ENCODE measurements at places on chromosomes 5 and 9.
A peak's percentile ranks its signal among the peaks of the same experiment; 100 is the strongest.

DNA sequence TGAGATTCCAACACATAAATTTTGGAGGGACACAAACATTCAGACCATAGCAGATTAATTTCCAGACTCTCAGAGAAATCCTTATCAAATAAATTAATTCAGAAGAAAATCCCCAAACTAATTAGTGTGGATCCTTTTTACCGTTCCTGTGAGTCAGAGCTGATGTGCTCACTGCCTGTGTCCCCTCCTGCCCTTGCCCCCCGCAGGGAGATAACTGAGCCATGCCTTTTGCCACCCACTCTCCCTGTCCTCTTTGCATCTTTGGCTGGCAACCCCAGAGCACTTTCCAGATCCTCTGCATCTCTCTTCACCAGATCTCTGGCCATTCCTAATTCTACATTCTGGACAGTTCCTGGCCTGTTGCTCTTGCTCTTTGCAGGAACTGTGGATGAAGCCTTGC, 135.4 kb upstream of the MAP1B start:
- no peak for DNase-seq

- no peak for DNase-seq
Measured at GRCh38 chr5:107486489-107486888, 184.2 kb downstream of the EFNA5 start.

- DNase-seq: peak; percentile 38
Measured at GRCh38 chr9:34125681-34126206, 754 bp downstream of the DCAF12 start.

- no peak for DNase-seq
Measured at GRCh38 chr5:6829150-6829784, 116.0 kb downstream of the TENT4A start.

GRCh38 chr5:81402192-81402930, 8.4 kb upstream of the ACOT12 start:
- DNase-seq: no peak

DNA sequence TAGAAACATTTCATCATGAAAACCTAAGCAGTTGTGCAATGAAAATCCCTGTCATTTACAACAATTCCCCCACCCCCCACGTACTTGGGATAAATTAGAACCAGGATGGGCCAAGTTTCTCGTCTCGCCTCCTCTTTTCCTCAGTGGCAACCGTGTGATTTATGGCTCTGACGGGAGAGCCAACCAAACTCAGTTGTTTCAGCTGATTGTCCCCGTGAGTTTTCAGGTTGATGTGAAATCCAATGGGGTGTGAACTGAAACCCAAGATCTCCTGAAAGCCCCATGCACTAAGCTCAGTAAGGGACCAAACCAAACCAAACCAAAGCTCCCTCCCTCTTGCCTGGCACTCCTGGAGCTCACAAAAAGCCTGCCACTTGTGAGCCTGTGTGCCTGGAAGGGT, 138.7 kb upstream of the SLC24A2 start:
- DNase-seq: no peak

DNA sequence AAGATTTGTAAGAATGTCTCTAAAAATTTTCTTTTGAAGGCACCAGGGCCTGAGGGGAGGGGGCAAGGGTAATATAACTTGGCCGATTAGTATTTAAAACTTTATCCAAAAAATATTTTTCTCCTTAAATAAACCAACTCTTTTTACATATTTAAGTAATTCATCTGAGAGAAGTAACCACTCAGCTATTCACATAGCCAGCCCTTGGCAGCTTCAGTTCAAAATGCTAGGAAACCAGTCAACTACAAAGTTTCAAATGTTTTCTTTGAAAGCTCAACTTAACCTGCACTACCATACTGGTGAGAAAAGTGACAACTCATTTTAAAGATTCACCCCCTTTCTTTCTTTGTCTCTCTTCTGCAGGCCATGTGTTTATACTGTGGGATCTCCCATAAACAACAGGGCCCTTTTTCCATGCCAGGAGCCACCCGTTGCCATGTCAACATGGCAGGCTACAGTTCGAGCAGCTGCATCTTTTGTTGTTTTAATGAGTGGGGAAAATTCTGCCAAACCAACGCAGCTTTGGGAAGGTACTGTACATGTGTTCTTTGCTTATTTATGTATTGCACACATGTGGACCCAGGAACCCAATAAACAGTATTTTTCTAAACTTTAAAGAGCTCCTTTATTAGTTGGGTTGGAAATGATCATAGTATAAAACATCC, 46.3 kb downstream of the AOPEP start:
- no peak for DNase-seq

GRCh38 chr9:37715260-37715659, 38.3 kb upstream of the TRMT10B start:
- DNase-seq: no peak

- no peak for DNase-seq
Measured at GRCh38 chr5:25481463-25481862, 836.7 kb upstream of the CDH10 start.

- no peak for DNase-seq
Measured at GRCh38 chr5:179823937-179824744, 3.4 kb downstream of the SQSTM1 start.

GRCh38 chr5:72300590-72301339, 19.3 kb downstream of the MRPS27 start:
- DNase-seq: no peak

DNA sequence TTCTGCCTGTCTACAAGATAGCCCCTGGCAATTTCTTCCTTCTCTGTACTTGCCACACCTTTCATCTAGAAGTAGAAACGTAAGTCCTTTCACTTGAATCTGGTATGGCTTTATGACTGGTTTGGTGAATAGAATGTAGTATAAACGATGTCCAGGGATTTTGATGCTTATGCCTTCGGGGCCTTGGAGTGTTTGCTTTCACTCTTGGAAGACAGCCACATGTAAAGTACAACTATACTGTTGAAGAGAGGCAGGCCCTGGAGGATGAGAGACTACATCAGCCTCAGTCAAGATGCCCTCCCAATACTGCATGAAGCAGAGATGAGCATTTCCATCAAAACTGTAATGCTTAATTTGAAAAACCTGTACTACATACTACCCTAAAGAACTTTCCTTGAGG, 553.8 kb upstream of the C9orf72 start:
- DNase-seq: no peak

DNA sequence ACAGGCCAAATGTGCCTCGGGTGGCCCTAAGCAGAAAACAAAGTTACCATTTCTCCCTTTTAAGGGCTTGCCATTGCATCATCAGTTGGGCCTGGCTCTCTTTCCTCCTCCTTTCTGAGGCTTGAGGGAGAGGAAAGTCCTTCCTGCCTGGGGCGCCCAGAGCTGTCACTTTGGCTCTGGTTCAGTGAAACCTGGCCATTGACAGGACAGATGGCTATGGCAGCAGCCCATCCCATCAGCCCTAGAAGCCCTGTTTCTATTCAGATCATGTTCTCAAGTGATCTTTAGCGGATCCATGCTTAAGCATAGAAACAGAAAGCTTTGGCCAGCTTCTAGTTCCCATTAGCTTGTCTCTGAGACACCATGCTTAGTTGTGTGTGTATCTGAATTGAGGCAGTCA, 293.4 kb downstream of the YTHDC2 start:
- no peak for DNase-seq

GRCh38 chr9:4272126-4272525, 27.7 kb downstream of the GLIS3 start:
- DNase-seq: no peak

GRCh38 chr9:23842565-23843129, 16.6 kb upstream of the ELAVL2 start:
- DNase-seq: no peak

- DNase-seq: no peak
Measured at GRCh38 chr5:180853121-180853847, 7.8 kb downstream of the ZFP62 start.

GRCh38 chr5:2378108-2378507, 373.4 kb downstream of the IRX2 start:
- DNase-seq: no peak

DNA sequence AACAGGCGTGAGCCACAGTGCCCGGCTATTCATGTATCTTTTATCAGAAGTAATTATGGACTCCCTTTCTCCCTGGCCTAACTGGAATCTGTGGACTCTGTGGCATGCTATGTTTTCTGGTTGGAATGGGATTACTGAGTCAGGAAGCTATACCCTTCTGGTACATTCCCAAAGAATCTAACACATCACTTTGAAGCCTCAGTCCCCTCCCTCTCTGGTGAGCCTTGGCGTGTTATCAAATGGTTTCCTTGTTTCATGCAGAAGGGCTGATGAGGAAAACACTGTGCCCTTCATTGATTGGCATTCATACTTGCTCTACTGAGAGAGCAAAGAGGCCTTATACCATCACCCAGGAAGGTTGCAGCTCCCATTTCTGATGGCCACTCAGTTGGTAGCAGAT, 22.9 kb downstream of the C5orf15 start:
- no peak for DNase-seq

DNA sequence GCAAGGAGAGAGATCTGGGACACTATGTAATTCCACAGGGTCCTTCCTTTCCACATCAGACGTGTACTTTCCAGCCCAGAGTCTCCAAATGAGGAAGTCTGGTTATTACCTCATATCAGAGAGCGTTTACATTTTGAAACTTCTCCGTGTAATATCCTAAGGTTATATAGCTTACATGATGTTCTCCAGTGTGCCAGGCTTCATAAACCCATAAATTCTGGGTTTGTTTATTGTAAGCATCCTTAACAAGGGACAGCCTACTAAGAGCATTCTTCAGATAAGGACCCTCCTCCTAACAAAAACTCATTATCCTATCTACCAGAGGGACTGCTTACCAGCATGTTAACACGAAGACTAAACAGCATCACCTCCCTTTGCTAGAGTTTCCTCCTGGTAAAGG, 17.9 kb downstream of the SRFBP1 start:
- no peak for DNase-seq

GRCh38 chr9:95462249-95463147, 54.3 kb downstream of the PTCH1 start:
- DNase-seq: peak; percentile 84

- DNase-seq: no peak
Measured at GRCh38 chr9:135783540-135784245, 81.7 kb downstream of the KCNT1 start.

GRCh38 chr5:55600497-55601203, 65.9 kb upstream of the PLPP1 start:
- DNase-seq: no peak

- DNase-seq: no peak
Measured at GRCh38 chr9:98271479-98271878, 16.0 kb upstream of the TBC1D2 start.

DNA sequence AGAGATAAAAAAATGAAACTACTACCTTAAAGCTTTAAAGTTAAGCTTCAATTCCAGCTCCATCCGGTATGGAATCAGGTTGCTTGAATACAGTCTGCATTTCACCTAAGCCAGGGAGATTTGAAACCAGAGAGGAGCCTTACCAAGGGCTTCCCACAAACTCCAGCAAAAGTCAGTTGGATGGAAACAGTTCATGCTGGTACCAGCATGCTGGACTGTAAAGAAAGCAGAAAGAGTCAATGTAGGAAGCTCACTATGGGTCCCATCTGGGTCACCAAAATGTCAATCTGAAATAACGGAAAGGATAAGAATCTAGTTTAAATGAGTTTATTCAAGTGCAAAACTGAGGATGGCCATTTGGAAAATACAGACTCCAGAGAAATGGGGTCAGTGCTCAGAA, 65.3 kb downstream of the CDO1 start:
- DNase-seq: no peak

DNA sequence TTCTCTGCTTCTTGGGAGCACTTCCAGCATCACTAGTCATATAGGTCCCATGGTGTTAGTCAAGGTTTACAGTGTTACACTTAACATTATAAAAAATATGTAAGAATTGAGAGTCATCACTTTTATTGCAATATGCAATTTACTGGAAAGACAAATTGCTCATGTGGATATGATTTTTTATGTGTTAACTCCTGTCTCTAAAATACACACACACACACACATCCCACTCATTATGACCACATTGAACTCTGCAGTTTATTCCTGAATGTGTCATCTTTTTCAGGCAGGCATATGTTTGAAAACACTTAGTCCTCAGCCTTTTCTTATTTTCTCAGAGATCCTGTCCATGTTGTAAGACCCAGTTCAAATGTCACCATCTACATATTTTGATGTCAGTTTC, 148.5 kb upstream of the MRPS30 start:
- no peak for DNase-seq

- DNase-seq: no peak
Measured at GRCh38 chr5:172466062-172466461, 11.7 kb upstream of the SH3PXD2B start.

DNA sequence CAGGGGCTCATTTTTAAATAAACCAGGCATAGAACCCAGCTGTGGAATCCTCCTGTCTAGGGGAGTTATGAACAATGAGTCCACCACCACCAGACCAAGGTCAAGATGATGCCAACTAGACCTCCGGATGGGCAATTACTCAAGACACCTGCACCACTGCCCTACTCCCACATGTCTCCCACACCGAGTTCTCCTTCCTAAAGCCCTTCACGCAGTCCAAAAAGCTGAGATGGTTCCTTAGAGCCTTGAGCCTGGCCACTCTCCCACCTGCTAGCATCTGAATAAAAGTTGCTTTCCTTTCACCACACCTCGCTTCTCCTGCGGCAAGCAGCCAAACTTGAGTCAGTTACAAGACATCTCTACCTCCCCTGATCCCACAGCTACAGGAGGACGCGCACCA, 15.4 kb upstream of the PPP1R26 start:
- no peak for DNase-seq

DNA sequence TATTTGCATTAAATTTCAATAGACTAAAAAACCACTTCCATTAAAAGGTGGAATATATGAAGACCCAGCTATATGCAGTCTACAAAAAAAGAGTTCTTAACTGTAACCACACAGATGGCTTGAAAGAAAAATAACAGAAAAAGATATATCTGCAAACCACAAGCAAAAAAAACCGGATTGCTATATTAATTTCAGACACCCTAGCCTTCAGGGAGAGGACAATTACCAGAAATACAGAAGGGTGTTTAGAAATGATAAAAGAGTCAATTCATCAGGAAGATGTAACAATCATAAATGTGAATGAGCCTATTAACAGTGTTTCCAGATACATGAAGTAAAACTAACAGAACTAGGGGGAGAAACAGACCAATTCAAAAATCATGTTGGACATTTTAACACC, 56.9 kb upstream of the SMIM23 start:
- DNase-seq: no peak

GRCh38 chr5:103743421-103743820, 180.8 kb upstream of the NUDT12 start:
- DNase-seq: no peak

- no peak for DNase-seq
Measured at GRCh38 chr5:87803352-87803751, 390.6 kb upstream of the CCNH start.

DNA sequence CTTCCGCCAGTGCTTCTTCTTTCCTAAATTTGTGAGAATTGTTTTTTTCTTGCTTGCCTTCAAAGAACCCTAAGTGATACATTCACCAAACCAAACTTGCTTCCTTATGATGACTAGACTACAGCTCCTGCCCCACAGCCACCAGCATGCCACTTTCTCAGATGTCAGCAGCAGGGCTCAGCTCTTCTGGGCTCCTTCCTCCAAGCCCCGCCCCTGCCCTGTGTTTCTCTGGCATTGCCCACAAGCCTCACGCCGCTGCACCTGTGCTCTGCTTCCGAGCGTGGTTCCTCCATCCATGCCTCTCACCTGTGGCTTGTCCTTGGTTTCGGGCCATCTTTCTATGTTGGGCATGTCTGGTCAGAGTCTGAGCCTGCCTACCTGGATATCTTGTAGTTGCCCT, 10.6 kb downstream of the UNC5A start:
- no peak for DNase-seq

All from germinal center (tissue), 1 donor.